ENCODE measurements at places on chromosomes 5 and 9. TPM values are rescaled to one million over a fixed set of nuclear protein-coding genes. Genes with fewer than 3 reads are reported as not detected.

IL17B gene
- 0.32 TPM for total RNA-seq

IQGAP2 gene
- 83.3 TPM for total RNA-seq

DRD1 gene
- total RNA-seq = not detected

PRRC2B gene
- total RNA-seq = 37.4 TPM

FBLL1 gene
- 0.18 TPM for total RNA-seq

SLCO4C1 gene
- 9.6 TPM for total RNA-seq

CORO2A gene
- total RNA-seq = 19.8 TPM

TENT4A gene
- 7.7 TPM for total RNA-seq

TAF11L5 gene
- total RNA-seq = not detected

TAF11L13 gene
- total RNA-seq = not detected

WWC1 gene
- total RNA-seq = 17.9 TPM

STK10 gene
- 7.2 TPM for total RNA-seq

VAV2 gene
- total RNA-seq = 21.2 TPM

Measured in HepG2 (cell line).